ENCODE measurements at places on chromosomes 5 and 9.

GRCh38 chr5:8417316-8418048, 548.5 kb downstream of the MTRR start:
- DNase-seq = no peak

GRCh38 chr5:73376618-73377170, 71.9 kb downstream of the FOXD1 start:
- no peak for DNase-seq

GRCh38 chr5:159799701-159800100, 116.6 kb upstream of the ADRA1B start:
- DNase-seq = no peak

GRCh38 chr5:136246632-136247031, 53.7 kb upstream of the SMIM32 start:
- no peak for DNase-seq

DNA sequence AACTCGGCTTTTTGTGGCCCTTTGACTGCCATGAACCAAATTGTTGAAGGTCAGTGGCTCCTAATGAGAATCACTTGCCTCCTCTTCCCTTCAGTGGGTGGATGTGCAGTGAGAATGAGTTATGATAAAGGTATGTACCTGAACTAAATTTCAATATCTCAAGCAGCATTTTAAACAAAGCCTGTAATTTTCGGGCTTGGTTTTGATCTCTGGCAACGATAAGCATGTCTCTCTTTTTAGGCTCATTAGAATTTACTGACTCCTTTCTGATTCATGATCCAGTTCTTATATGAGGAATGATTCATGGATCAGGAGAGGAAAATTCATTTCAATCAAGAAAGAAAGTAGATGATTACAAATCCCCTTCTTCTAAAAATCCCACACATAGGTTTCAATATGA, 305.5 kb downstream of the ARRDC3 start:
- DNase-seq = no peak

GRCh38 chr9:107492381-107492970, 2.9 kb upstream of the KLF4 start:
- DNase-seq = no peak

DNA sequence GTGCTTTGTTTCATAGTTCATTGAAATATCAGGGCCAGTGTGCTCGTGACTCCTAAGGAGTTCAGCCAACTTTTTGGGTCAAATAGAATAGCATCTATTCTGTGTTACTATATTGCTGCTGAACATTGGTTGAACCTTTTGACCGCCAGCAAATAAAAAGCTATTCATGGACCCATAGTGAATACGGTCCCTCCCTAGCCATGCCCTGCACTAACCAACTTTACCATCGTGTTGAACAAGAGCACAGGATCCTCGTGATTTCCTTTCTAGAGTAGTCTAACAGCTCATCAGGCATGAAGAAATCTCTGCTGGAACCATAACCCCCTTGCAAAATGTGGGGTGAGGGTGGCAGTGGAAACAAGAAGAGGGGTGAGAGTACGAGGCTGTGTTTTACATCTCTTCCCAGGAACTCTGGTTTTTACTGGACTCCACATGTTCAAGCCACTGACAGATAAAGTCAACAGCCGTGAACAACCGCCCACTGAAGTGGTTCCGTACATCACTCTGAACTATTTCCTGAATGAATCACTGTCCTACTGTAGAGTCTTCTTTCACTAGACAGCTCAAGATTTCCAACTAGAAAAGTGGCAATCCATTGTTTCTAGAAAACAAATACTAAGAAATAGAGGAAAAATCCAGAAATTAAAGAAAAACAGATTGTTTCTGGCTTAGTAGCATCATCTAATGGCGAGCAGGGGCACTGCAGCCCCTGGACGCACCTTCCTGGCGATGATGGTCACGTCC, 70.1 kb upstream of the SPATA31E1 start:
- peak; percentile 50 for DNase-seq

DNA sequence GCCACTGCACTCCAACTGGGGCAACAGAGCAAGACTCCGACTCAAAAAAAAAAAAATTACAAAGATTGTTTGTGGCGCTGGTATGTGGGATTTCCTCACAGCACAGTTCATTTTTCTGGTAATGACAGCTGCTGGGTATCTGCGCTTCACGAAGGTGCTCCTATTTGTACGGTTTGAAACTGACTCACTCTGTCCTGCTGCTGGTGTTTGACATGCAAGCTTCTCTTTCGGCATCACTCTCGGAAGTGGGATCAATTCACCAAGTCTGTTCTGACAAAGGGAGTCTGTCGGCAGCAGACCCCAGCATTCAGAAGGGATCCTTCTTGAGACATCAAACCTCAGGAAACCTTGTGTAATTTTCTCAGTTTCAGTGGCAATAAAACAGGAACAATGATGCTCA, 26.3 kb downstream of the MAML1 start:
- no peak for DNase-seq

DNA sequence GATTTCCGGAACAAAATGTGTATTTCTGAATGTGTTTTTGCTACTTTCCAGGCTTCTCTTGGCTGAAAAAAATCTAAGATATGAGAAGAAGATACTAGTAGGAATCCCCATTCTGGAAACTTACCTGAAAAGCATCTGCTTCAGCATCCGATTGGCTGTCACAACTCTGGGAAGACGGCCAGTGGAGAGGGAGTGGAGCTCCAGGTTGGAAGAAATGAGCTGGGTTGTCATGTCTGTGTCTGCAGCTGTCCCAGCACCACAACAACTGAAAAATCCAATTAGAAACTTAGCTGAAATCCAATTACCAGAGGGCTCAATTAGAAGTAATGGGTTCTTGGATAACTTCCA, 3.0 kb downstream of the PSMB7 start:
- no peak for DNase-seq

DNA sequence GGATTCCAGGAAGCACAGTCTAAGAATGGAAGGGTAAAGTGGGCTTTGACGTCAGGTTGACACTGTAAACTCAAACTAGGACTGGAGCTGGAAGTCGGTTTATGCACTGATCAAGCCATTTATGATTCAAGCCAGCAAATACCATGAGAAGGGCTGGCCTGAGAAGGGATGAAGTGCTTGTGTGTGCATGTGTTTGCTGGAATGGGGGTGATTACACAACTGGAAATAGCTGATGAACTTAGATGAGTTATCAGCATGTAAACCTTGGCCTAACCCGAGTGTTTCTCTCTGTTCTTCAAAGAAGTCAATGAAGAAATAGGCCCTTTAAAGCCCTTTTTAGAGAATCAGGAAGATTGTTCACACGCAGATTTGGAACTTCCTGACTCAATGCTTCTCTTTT, 287.6 kb downstream of the RFX3 start:
- no peak for DNase-seq

- no peak for DNase-seq
Measured at GRCh38 chr5:107487056-107487542, 183.6 kb downstream of the EFNA5 start.

DNA sequence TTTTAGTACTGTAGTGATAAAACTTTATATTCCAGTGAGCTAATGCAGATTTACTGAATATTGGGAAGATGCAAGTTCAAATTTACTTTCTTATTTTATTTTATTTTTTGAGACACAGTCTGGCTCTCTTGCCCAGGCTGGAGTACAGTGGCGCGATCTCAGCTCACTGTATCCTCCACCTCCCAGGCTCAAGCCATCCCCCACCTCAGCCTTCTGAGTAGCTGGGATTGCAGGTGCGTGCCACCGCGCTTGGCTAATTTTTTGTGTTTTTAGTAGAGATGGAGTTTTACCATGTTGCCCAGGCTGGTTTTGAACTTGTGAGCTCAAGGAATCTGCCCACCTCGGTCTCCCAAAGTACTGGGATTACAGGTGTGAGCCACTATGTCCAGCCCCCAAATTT, 9.9 kb downstream of the PHAX start:
- DNase-seq = no peak

DNA sequence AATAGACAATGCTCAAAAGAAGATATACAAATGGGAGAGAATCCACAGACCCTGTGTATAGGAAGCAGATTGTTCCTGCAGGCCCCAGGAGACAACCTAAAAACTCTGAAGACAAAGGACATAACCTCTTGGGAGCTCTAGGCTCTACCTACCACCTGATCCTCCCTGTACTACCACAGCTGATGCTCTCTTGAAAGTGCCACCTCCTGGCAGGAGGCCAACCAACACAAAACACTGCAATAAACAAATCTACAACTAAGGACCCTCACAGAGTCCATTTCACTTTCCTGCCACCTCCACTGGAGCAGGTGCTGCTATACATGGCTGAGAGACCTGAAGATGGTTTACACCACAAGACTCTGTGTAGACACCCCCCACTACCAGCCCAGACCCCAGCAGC, 49.0 kb downstream of the STARD4 start:
- no peak for DNase-seq

GRCh38 chr5:57434683-57435082, 47.9 kb downstream of the ACTBL2 start:
- DNase-seq = no peak

- DNase-seq = no peak
Measured at GRCh38 chr9:76114144-76114543, 223.7 kb downstream of the PCSK5 start.

DNA sequence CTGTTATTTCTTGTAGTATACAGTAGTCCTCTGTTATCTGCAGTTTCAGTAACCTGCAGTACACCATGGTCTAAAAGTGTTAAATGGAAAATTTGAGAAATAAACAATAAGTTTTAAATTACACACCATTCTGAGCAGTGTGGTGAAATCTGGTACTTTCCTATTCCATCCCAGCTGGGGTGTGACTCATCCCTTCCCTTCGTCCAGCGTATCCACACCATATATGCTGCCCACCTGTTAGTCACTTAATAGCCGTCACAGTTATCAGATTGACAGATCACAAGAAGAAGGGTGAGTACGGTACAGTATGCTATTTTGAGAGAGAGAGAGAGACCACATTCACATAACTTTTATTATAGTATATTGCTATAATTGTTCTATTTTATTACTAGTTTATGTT, 28.9 kb downstream of the FAM151B start:
- DNase-seq = peak; percentile 33

- DNase-seq = peak; percentile 34
Measured at GRCh38 chr9:127835991-127836516, 18.4 kb downstream of the ENG start.

DNA sequence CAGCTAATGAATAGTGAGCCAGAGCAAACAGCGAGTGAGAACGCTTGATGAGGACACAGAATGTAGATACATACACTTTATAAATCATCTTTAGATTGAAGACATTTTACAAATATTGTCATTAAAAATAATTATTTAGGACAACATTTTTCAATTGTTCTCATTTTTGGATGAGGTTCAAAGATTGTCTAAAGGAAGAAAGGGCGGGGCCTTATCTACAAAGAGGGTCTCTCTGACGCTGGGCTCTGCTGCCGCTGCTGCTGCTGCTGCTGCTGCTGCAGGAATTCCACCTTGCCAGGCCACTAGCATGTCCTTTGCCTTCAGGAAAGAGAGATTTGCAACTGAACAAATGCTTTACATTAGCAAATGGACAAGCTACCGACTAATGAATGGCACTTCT, 220.7 kb upstream of the TMEM161B start:
- no peak for DNase-seq

DNA sequence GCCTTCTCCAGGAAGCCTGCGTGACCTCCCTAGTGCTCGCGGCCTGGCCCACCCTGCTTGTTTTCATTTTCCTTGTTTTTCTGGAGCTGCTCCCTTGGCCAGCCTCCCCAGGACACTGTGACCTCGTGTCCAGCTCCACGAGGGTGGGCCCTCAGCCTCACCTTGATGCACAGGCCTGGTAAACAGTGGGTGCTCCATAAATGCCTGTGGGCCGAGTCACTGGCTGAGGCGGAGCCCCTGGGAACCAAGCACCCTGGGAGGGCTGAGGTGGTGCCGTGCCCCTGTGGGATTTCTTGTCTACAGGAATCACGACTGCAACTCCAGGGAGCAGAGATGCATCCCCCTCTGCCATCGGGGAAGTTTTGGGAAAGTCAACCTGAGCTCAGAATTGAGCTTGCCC, 17.2 kb downstream of the FAM163B start:
- DNase-seq = no peak

- DNase-seq = no peak
Measured at GRCh38 chr9:12838546-12838945, 63.7 kb downstream of the LURAP1L start.

DNA sequence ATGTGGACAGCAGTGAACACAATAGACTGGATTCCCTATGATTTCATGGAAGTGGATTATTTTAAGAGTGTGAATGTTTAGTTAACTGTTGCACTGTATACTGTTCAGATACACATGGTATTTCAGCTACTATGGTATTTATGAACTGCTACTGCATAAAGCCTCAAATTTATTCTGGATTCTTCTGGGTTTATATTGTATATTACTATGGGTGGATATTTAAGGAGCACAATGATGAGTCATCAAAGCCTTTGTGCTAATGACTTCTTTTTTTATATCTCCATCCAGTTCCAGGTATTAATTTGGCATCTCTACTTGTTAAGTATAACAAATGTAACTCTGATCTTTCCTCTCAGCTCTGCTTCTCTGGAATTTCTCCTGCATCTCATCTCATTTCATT, 6.8 kb downstream of the KDM4C start:
- no peak for DNase-seq

DNA sequence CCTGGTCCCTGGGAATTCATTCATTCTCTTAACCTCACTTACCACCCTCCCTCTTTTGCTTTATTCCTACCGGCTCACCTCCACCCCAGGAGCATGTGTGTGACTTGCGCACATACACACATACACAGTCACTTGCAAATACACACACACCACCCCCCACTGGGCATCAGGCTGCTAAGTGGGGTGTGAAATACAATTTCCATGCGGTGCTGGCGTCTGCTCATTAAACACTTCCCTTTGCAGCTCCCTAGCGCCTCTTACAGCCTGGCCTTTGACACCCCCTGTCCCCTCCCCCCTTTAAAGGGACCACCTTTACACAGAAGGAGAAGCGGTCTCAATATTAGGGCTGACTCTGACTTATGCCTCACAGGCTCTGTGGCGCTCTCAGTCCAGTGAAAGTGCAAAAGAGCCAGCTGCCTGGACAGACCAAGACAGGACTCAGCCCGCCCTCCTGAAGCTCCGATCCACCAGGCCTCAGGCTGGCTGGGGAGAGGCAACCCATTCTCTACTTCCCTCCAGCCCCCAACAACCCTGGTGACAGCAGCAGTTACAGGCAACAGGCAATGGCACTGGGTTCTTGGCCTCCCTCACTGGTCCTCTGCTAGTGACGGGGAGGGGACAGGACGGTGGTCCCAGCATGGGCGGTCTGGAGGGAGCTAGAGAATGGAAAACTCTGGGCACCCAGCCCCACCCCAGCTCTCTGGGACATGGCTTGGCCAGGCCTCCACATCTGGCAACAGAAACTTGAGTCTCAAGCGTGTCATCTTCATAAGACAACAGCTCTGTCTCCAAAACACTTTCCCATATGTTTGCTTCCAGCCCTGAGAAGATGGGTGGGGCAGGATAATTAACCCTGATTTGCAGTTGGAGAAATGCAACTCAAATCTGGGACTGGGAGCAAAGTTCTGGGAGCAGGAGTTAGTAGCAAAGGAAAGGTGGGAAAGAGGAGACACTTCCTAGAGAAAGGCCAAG, 12.0 kb downstream of the ENHO start:
- no peak for DNase-seq

GRCh38 chr5:93582677-93583438, at the start of gene NR2F1:
Gene NR2F1, plus strand, starts transcription at chr5:93583222. Its CDS starts 1,802 bp downstream, at chr5:93585024.
- no peak for DNase-seq
